Cardiac fibroblast (primary cell): ENCODE measurements at places on chromosomes 2 and 18.

GRCh38 chr2:111054791-111055691 is 65.7 kb upstream of the BCL2L11 start:
- DNase-seq = no peak

DNA sequence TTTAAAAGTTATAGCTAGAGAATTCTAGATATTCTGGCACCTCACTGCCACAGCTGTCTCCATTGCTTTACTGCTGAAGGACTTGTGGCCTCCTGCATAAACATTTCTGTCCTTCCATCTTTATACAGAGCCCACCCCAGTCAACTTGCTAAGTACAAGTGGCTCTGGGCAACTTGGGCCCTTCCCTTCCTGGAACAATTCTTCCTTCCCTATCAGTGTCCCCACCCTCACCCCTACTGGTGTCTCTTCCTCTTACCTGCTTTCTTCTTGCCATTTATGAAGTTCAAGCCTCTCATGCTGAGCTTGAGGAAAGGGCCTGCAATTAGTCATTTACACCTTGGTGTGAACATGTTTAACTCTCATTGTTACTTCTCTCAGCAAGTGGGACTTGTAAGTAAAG is 45.0 kb downstream of the ARHGAP25 start:
- no peak for DNase-seq

GRCh38 chr2:196963043-196963442 is 36.5 kb upstream of the PGAP1 start:
- DNase-seq = no peak

- DNase-seq = no peak
Measured at GRCh38 chr18:24756385-24756784, 295.9 kb downstream of the HRH4 start.

DNA sequence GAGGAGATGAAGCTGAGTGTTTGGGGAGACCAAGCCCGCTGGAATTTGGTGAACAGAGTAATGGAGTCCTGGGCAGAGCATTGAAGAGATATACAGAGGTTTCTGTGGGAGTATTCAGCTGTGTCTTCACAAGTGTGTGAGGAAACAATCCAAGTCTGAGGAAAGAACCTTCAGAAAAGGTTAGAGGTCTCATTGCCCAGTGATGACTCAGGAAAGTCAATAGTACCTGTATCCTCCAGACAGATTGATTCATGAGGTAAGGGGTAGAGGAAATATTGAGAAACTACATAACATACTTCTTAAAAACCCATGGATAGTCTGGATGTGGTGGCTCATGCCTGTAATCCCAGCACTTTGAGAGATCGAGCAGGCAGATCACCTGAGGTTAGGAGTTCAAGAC is 392.3 kb downstream of the GALNT13 start:
- DNase-seq = no peak

DNA sequence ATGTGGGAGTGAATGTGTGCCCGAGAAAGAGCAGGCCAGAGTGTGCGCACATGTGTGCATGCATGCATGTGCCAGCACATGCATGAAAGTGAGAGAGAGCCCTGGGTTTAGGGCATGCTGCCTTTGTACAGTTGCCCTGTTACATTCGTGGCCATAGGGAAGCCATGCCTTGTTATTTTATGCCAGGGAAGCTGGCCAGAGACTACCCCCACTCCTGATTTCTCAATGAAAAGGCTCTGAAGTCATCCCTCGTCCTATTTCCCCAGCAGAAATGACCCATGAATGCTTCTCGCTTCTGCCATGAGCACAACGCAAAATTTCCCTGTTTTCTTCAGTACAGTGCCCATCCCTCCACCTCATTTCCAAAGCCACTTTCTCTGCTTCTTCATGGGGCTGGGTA is 143.0 kb downstream of the CELF4 start:
- no peak for DNase-seq

- DNase-seq = no peak
Measured at GRCh38 chr18:69948256-69948655, 583 bp upstream of the CD226 start.

GRCh38 chr2:67186871-67187270 is 210.3 kb upstream of the ETAA1 start:
- peak; percentile 12 for DNase-seq

DNA sequence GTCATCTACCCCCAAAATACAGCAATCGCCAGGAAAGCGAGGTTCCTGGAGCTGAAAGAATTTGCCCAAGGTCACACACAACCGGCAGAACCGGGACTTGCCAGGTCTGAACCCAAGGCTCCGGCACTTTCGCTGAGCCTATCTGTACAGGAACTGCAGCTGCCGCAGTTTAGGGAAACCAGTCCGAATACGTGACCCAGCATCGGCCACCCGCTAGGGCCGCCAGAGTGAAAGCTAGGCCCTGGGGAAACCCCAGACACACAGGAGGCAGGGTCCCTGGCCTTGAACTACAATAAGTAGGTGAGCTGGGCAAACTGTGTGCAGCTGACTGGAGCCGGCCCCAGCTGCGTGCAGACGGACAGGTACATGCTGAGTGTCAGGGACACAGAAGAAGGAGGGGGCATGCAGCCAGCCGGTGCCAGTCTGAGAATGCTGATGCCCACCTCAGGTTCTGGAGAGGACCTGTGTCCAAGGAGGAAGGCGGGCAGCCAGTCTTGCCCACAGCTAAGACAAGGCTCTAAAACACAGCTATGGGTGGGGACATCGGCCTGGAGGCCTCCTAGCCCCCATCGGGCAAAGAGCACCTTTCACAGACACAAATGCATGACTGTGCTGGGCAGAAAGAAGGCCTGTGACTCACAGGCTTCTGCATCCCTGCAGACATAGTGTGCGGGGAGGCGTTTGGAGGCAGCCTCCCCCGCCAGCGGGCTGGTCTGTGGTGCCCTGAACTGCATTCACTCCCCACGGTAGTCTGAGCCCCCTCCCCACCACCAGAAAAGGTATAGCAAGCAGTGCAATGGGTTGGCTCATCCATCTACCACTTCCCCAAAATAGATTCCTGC is 107.4 kb upstream of the ID2 start:
- DNase-seq = no peak

DNA sequence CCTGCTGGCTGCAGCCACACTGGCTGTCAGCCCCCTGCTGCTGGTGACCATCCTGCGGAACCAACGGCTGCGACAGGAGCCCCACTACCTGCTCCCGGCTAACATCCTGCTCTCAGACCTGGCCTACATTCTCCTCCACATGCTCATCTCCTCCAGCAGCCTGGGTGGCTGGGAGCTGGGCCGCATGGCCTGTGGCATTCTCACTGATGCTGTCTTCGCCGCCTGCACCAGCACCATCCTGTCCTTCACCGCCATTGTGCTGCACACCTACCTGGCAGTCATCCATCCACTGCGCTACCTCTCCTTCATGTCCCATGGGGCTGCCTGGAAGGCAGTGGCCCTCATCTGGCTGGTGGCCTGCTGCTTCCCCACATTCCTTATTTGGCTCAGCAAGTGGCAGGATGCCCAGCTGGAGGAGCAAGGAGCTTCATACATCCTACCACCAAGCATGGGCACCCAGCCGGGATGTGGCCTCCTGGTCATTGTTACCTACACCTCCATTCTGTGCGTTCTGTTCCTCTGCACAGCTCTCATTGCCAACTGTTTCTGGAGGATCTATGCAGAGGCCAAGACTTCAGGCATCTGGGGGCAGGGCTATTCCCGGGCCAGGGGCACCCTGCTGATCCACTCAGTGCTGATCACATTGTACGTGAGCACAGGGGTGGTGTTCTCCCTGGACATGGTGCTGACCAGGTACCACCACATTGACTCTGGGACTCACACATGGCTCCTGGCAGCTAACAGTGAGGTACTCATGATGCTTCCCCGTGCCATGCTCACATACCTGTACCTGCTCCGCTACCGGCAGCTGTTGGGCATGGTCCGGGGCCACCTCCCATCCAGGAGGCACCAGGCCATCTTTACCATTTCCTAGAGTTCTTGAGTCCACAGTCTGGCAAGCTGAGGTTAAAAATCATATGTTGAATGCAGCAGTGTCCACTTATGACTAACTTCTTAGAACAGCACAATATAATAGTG is 741 bp downstream of the GPR148 start:
- no peak for DNase-seq

DNA sequence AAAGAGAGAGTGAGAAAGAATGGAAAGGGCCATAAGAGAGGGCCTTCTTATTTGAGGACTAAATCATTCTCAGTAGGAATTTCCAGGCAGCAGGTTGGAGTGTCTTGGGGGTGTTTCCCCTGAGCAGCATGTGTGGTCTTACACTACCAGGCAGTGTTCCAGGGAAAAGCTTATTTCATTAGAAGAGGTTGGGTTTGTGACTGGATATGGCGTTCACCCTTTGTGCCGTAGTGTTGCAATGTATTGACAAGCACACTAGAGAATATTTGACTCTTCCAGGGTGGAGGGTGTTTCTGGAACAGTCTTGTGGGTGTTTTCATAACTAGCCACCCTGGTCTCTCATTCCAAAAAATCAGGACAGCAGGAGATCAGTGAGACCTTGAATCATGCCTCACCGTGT is 105.5 kb downstream of the NRP2 start:
- DNase-seq = no peak

DNA sequence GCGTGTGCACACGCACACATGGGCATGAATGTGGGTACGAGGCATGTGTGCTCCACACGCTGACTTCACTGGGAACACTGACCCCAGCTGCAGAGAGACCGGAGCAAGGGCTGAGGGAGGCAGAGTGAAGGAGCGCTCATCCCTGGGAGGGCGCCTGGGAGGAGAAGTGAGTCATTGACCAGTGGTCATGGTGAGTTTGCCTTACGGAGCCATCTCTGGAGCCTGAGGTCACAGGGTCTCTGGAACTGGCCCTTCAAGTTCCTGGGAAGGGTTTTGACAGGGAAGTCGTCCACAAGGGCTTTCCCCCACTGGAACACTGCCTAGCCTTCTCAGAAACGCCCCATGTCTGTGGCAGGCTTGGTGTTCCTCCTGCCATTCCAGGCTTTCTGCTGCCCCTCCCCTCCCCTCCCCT is 14.3 kb upstream of the TMEM185B start:
- peak; percentile 72 for DNase-seq

GRCh38 chr18:9048236-9048635 is 54.3 kb upstream of the NDUFV2 start:
- no peak for DNase-seq

GRCh38 chr2:226117510-226118065 is 682.0 kb downstream of the IRS1 start:
- no peak for DNase-seq

- DNase-seq = no peak
Measured at GRCh38 chr2:207215308-207215707, 49.6 kb upstream of the KLF7 start.

- DNase-seq = no peak
Measured at GRCh38 chr2:67214585-67215185, 182.4 kb upstream of the ETAA1 start.

DNA sequence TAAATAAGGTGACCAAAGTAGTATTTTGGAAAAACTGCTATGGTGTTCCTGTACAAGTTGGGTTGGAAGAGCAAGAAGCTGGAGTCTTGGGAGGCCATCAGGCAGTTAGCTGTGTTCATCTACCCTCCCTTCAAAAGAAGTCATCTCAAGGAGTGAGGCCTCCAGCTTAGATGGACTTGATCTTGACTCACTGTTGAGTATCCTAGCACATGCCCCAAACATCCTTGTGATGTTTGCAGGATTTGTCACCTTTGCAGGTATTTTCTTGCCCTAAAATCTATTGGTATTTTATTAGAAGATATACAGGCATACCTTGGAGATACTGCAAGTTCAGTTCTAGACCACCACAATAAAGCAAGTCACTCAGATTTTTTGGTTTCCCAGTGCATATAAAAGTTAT is 30.2 kb downstream of the RNMT start:
- DNase-seq = no peak

GRCh38 chr2:188878716-188879115 is 95.5 kb upstream of the COL3A1 start:
- DNase-seq = no peak

DNA sequence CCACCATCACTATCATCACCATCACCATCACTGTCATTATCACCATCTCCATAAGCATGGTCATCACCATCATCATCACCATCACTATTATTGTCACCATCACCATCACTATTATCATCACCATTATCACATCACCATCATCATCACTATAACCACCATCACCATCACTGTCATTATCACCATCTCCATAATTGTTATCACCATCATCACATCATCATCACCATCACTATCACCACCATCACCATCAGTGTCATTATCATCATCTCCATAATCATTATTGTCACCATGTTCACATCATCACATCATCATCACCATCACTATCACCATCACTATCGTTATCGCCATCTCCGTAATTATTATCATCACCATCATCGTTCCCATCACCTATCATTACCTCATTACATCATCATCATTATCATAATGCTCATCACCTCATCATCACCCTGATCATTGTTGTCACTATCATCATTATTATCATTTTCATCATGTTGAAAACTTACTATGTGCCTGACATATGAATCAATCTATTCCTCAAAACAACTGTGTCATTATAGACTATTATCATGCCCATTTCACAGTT is 280.3 kb upstream of the HS6ST1 start:
- DNase-seq = no peak

DNA sequence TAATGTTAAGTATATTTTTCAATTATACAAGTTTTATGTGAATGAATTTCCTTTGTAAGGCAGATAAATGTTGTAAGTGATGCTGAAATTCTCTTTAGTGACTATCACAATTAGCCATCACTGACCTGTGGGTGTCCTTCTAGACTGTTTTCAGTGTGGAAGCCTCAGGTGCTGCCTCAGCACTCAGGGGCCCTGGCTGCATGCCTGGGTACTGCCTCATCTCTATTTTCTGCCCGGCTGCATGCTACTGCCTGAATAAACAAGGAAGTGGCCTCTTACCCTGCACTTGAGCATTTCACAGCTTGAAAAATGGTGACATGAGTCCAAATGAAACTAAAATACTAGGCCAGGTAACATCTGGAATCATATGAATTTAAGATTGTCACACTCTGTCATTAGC is 787.6 kb upstream of the SALL3 start:
- no peak for DNase-seq

DNA sequence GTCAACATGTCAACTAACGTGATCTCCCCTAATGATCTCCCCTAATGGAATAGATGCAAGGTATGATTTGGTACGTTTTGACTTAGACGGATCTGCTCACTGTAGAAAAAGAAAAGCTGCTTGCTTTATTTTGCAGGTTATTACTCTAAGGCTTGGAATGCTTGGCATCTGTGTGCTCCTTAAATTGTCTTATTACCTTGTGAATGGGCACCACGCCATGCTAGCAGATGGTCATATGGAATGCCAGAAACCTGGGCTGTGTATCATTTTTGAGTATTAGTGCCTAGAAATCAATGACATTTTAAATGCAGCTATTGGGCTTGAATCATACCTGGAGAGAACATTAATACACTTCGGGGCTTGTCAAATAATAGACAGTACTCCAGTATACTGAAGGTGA is 16.5 kb upstream of the FIGN start:
- no peak for DNase-seq
